Activated T-helper 9 cell treated with anti-CD3 and anti-CD28 coated beads, Interleukin-2, amount 50 U/mL, for 16 hours (primary cell): ENCODE measurements at places on chromosomes 1 and 21.

DNA sequence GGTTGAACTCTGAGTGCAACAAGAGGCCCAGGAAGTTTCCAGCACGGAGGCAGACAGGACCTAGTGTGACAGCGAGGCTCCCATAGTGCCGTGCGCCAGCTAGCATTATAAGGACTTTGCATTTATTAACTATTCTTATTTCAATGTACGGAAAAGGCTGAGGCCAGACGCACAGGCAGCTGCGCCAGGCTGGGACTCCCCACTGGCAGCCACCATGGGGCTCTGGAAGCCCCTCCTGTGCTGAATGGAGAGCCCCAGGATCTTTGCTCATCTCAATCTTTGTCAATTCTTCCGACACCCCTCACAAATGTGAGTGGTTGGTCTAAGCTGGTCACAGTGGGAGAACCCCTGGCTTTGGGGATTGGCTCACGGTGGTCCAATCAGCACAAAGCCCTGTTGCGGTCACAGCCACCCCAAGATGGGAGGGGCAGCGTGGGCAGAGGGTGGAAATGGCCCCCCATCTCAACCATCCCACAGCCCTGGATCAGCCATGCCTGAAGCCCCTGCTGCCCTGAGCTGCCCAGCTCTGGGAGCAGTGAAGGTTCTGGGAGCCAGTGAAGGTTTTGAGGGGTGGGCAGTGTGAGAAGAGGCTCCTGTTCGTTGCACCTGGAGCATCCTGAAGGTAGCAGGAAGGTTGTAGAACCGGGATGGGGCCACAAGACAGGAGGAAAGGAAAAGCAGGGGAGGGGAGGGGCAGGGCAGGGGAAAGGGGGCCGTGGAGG is 59.5 kb upstream of the ADARB1 start:
- no peak for DNase-seq

DNA sequence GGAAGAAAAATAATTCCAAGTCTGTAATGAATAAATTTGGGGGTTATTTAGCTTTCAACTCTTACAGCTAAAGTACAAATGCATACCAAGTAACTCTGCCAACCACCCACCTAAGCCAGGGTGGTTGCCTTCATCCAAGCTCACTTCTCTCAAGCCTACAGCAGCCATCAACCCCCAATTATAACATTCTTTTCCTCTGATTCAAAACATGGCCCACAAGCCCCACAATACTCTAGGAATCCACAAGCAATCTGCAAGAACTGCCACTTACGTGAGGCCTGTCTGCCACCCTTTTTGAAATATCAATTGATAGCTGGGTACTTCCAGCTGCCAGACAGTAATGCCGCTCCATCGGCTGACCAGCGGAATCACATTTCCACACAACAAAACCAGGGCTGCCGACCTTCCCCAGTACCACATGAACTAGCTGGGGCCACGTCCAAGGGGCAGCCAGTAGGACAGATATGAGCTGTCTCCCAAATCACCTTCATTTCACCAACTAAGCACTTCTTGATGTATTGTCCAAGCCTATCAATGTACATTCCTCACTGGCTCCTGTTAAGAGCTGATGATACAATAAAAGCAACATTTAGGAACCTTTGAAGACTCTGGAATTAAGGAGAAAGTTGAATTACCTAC is 3.2 kb downstream of the LBR start:
- no peak for DNase-seq

- no peak for DNase-seq
These were observed 113.4 kb downstream of the MAB21L3 start for GRCh38 chr1:116224561-116224960.

DNA sequence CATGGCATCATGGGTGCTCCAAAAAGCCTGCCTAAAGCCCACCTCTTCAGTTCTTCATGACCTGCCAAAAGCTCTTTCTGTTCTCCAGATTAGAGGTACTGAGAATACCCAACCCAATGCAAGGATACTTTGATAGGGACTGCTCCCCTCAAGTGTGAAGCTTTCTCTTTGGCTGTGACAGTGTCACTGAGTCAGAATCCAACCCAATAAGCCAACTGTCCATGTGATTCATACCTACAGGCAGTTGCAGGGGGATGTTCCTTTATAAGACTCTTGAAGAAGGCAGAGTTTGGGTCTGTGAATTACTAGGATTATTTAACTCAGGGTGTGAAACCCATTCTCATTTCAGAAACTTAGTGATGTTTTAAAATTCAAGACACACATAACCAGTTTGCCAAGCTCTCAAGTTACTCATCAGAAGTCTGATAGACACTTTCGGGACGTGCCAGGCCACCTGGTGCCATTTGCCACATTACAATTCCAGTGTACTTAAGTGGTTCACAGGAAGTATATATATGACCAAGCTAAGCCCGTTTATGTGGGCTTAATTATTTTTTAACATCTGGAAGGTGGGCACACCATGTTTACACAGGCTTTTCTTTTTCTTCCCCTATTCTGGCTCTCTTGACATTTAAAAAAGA is 265.8 kb downstream of the NFIA start:
- no peak for DNase-seq

GRCh38 chr21:35633501-35633900 is 426.8 kb downstream of the SETD4 start:
- no peak for DNase-seq

GRCh38 chr1:59703918-59704378 is 110.8 kb upstream of the HOOK1 start:
- DNase-seq = no peak

DNA sequence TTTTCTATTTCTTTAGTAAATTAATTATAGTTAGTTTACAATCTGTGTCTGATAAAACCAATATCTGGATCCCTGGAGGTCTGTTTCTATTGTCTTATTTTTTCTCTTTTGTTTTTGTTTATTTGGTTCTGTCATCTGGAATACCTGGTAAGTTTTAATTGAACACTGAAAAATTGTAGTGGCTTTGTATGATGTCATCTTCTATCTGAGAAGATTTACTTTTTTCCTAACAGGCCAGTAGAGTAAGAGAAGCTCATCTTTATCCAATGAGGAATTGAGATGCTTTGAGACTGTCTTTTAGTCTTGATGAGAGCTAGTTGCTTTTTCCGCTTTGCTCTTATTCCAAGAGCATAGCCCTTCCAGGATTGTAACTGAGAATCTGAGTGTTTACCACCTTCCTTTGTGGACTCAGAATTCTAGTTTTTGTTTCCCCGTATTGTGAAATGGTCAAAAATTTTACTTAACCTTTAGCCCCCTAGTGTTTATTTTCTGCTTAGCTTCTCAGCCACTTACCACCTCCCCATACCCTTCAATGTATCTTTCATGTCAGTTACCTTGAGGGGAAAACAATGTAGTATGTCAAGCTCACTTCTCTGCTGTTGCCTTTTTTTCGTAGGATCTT is 25.0 kb downstream of the PTGFRN start:
- no peak for DNase-seq

DNA sequence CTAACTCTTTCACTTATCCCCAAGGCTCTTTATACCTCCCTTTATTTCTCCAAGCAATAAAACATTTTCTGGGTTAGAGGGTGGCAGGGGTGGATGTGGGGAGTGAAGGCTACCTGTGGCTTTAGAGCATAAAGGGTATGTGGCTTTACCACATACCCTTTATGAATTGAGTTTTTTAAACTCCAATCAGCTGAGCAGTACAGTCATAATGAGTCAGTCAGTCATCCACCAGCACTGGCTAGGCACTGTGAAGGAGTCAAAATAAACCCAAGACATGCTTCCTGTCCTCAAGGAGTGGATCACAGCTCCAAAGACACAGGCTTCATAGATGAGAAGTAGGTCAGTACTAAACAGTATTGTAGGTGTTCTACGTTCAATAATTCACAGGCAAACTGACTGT is 2.6 kb upstream of the TDRD10 start:
- DNase-seq = no peak

DNA sequence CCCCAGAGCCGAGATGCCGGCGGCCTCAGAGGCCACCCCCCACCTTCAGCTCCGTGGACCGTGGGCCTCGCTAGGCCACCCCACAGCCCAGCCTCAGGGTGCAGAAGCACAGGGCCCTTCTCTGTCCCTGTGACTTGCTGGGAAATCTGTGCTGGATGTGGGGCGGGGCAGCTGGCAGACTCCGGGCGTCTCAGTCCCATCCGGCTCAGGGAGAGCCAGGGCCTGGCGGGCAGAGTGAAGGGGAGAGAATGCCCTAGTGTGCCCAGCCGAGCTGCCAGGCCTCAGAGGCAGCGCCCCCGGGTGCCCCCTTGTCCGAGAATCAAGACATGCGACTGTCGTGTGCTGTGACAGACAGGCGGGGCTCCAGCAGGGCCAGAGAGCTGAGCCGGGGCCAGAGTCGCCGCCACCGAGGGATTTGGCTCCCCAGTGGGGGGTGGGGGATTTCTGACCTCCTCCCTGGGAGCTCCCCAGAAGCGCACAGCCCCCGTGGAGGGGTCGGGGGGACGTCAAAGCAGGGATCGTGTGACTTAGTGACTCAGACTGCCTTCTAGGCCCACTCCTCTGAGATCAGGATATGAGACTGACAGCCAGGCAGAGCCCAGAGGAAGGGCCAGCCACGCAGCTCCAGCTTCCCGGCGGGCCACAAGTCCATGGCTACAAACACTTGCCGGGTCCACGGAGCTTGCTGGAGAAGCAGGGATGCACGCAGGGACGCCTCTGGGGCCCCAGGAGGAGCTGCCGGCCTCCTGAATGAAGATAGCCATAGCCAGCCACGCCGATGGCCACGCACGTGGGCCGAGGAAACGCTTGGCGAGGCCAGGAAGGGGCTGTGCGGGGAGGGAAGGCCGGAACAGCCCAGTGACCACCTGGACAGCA is 11.9 kb downstream of the COL6A1 start:
- no peak for DNase-seq

DNA sequence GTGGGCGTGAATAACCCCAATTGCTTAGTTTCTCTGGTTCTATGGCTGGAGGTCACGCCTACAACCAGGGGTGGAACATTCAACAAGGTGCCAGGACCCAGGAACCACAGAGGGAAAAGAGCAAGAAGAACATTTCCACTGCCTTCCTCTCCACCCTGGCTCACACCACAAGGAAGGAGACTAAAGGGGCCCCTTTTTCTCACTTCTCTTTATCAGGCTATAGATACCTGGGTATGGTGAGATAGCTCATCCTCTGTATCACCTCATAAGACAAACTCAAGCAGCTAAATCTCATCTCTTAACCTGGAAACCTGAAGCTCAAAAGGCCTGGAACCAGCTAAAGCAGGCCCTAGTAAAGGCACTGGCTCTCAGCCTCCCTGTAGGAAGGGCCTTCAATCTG is 438.8 kb upstream of the OLFM3 start:
- DNase-seq = no peak

- DNase-seq = no peak
These were observed 304.7 kb upstream of the PTBP2 start for GRCh38 chr1:96416701-96417444.

DNA sequence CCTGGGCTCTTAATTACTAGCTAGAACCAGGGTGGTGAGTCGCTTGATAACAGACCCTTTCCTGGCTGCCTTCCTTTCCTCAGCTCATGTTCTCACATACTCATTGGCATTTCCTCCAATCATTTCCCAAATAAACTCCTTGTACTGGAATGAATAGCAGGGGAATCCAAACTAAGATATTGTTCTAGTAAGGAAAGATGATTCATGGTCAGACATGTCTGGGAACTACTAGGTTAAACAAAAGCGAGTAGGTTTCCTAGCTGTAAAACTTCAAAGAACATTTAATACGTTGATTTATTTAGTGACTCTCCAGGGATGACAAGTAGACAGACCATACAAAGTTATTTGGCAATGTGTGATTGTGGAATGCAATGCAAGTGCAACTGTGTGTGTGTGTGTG is 121.2 kb upstream of the KCNJ6 start:
- DNase-seq = no peak

DNA sequence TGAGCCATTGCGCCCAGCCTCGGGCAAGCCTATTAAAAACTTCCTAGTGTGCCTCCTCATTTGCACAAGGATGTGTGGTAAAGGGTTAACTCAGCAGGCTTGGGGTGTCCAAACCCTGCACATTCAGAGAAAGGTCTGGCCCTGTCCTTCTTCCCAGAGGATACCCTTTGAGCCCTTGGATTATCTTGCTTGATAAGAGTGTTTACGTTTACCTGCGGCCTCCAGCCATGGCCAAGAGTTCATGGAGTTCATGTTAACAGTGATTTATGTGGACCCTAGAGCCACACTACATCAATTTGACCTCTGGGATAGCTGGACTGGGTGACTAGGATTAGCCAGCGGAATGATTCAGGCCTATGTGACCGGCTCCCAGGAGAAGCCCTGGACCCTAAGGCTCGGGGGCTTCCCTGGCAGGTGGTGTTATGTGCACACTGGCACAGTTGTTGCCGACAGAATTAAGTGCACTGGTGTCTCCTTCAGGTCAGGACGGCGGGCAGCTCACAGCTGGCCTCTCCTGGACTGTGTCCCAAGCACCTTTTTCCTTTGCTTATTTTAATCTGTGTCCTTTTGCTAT is 7.7 kb upstream of the TCP10L start:
- no peak for DNase-seq

DNA sequence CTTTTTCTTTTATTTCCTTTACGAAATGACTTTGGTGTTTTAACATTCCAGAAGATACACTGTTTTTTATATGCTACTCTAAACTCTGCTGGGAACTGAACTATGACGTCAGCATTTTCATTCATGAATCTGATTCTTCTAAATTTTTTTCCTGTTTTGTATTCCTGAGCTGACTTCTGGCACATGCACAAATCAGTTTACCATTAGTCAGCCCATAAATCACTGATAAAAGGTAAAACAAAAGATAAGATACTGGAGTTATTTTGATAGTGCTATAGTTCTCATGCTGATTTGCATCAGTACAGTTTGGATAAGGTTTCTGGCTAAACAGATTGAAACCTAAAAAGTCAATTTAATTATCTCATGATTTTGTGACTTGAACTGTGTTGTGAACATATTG is 10.4 kb downstream of the CAMTA1 start:
- no peak for DNase-seq

GRCh38 chr1:114574365-114574764 is 7.0 kb downstream of the BCAS2 start:
- no peak for DNase-seq

DNA sequence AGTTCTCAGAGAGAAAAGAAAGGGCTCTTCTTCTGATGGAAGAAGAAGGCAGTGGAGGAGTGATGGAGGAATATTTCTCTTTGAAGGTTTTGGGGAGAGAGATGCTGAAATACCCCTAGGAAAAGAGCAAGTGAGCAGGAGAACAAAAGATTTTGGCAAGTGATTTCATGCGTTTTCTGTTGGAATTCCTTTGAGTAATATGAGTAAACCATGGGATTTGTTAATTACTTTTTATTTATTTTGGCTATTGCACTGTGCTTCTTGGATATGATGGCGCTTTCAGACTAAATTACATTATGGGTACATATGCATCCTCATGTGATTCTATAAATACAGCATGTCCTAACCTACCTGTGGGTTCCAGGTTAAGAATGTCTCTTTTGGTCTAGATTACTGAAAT is 210.1 kb upstream of the PTGFR start:
- DNase-seq = no peak

DNA sequence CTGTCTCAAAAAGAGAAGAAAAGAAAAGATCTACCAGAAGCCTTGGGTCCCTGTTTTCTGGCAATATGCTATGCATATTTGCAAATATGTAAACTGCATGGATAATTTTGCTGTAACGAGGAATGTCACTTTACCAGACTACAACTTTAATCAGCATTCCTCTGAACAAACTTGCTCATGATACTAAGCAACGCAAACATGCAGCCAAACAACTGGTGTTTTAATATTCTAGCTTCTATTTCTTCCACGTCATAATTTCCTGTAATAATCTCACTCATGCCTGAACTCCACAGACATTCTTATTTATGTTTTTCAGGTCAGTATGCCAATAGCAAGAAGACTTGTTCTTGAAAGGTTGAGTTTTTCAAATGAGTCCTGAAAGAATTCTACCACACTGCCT is 114.1 kb downstream of the SIM2 start:
- no peak for DNase-seq
